ENCODE measurements at places on chromosomes 2 and 18. TPM values are rescaled to one million over a fixed set of nuclear protein-coding genes. Genes with fewer than 3 reads are reported as not detected.

DNA sequence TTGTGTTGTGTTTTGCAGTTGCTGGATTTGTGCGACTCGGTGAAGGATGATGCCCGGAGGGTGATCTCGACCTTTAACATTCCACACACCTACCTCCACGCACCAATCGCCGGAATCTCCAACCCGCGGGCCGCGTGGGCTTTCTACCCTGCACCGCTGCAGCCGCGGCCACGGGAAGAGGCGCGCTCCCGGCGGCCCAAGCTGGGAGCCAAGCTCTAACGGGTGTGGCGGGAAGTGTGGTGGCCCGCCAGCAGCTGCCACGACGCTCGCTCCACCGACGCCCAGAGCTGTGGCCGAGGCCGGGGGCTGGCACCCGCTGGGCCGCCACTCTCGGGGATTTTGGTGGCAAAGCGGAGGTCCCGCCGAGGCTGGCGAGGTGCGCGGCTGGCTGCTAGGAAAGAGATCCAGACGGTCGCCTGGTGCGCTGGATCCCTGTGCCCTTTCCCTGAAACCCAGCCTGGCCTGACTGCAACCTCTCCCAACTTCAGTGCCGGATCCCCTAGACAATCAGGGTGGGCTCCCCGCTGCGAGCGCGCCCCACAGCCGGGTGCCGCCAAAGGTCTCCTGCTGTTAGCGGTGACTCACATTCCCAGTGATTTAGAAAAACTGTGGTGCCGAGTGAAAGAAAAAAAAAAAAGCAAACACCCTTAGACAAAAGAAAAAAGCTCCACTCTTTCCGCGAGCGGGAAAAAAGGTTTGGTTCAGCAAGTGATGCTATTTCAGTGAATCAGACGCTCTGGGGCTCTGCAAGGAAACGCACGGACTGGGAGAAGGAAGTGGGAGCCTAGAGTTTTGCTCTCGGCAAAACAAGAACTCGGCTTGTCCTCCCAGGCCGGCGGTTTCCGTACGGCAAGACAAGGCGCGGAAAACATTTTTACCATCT is 2.9 kb upstream of the BCL2L11 start:
- DNase-seq: no peak

CTAGE1 gene
- total RNA-seq: not detected

NTSR2 gene
- not detected for total RNA-seq

DNA sequence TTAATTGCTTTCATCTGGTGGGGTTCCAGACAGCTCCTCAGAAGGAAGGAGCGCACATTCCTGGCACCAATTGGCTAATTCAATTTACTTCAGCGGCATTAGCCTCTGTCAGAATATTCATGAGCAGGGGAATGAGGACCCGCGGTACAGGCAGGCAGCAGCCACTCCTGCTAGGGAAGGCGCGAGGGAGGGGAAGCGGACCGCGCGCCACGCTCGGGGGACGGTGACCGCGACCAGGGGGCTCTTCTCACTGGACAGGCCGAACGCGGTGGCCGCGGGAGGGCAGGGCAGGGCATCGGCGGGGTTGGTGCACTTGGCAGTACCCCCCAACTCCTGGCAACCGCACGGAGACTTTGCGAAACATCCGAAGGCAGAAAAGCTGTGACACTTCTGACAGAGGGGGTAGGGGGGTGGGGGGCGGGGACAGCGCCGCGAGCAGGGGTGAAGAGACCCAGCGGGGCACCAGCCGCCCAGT is at the start of gene CDH20:
CDH20 (plus strand) TSS at position 160 of the 475 bp plus-strand sequence.
- DNase-seq: no peak

- no peak for DNase-seq
These were observed 447.3 kb downstream of the KCNJ3 start for GRCh38 chr2:155145758-155146229.

SCYGR5 gene
- total RNA-seq: not detected

KCNS3 gene
- not detected for total RNA-seq

- no peak for DNase-seq
These were observed 72.3 kb upstream of the CCDC68 start for GRCh38 chr18:55031576-55031975.

C2orf42 gene
- 24.3 TPM for total RNA-seq

- DNase-seq: no peak
These were observed 150.1 kb downstream of the ANTXR1 start for GRCh38 chr2:69163109-69163508.

AFF3 gene
- total RNA-seq: not detected

DNA sequence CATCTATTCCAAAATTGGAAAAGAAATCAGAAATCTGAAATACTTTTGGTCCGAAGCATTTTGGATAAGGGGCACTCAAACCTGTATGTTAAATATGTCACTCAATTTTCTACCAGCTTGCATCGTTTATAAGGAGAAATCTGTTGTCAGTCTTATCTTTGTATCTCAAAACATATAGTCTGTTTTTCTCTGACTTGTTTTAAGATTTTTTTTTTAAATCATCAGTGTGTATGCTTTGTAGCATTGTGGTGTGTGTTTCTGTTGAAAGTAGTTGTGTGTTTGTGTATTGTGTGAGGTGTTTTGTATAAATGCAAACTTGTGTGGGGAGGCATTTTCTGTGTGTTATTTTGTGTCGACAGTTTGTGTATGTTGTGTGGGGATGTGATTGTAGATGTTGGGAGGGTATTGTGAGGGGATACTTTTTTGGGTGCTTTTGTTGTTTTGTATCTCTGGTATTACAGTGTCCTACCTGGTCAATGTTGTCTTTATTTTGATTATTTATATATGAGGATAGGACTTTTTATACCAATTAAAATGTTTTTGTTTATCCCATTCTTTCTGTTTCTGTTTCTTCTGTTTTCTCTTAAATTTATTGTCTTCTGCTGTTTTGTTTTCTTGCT is 30.9 kb downstream of the SMCHD1 start:
- DNase-seq: no peak

CRACDL gene
- total RNA-seq: 0.22 TPM

ZNF396 gene
- total RNA-seq: 0.52 TPM

- DNase-seq: no peak
These were observed 33.0 kb downstream of the GPR75 start for GRCh38 chr2:53826587-53827397.

GRCh38 chr18:29560270-29560669 is 1383.3 kb upstream of the CDH2 start:
- DNase-seq: no peak

RNU2-63P gene
- total RNA-seq: 13.9 TPM

DNA sequence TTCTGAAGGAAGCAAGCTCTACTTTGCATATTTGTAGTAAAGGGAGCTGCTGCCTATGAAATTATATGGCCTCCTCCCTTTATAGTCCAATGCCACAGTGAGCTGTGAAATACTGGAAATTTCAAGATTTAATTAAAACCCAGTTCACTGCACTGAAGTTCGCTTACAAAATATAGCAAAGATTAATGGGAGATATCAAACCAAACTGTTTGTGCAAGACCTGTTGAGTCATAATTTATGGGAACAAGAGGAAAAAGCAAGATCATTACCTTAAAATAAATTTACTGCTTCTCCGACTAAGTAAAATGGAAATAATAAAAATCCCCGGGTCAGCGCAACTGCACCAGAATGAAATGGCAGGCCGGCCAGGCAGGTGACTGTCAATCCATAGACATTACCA is 215.5 kb upstream of the RAB6C start:
- no peak for DNase-seq

GRCh38 chr2:6771634-6772611 is 93.8 kb downstream of the CMPK2 start:
- DNase-seq: no peak

GRCh38 chr18:22591222-22591621 is 173.5 kb upstream of the CTAGE1 start:
- DNase-seq: no peak

DNA sequence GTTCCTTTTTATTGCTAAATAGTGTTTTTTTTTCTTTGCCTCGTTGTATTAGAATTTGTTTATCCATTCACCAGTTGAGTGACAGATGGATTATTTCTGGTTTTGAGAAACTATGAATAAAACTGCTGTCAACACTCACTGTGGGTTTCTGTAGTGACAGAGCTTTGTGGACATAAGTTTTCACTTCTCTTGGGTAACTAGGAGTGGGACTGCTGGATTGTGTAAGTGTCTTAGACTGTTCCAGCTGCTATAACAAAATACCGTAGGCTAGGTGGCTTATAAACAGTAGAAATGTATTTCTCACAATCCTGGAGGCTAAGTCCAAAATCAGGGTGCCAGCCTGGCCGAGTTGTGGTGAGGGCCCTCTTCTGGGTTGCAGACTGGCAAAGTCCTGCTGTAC is 71.9 kb downstream of the TNFRSF11A start:
- DNase-seq: no peak

SERPINB11 gene
- not detected for total RNA-seq

DNA sequence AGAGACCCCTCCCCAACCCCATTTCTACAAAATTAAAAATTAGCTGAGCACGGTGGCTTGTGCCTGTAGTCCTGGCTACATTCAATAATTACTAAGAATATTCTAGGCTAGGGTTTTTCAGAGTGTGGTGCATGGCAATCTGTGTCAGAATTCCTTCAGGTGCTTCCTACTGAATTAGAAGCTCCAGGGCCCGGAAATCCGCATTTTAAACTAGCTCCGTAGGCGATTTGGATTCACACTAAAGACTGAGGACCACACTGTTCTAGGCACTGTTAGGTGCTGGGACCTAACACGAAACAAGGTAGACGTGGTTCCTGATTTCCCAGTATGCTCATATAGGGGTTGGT is 628 bp upstream of the ZFAND2B start:
- no peak for DNase-seq

CUL3 gene
- 86.4 TPM for total RNA-seq

DNA sequence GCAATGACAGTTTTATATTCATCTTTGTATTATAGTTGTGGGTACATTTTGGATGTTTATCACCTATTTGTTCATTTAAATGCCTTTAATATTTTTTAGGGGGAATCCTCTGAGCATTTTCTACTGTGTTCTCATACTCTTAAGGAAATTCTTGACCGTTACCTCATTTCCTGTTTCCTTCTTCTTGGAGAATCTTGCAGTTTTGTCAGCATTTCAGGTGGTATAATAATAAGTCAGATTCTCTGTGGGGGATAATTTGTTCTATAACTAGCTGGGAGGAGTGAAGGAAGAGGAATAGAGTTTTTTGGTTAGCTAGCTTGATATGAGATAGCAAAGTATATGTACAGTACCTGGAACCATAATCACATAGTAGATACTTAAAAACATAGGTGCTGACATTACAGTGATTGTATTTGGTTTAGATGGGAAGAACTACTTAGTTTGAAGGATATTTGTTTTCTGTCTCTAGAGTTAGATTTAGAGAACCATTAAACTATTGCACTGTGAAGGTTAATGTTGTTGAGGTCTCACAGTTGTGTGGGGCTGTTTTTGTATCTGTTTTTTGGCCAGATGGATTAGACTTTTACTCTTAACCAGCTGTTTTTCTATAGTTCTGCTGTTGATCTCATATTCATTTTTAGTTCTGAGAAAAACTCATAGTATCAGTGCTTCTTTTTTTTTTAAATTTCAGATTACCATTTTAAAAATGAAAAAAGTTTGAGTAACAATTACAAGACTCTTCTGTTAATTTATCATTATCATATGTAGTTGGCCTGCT is 14.2 kb downstream of the MTX2 start:
- no peak for DNase-seq

DNA sequence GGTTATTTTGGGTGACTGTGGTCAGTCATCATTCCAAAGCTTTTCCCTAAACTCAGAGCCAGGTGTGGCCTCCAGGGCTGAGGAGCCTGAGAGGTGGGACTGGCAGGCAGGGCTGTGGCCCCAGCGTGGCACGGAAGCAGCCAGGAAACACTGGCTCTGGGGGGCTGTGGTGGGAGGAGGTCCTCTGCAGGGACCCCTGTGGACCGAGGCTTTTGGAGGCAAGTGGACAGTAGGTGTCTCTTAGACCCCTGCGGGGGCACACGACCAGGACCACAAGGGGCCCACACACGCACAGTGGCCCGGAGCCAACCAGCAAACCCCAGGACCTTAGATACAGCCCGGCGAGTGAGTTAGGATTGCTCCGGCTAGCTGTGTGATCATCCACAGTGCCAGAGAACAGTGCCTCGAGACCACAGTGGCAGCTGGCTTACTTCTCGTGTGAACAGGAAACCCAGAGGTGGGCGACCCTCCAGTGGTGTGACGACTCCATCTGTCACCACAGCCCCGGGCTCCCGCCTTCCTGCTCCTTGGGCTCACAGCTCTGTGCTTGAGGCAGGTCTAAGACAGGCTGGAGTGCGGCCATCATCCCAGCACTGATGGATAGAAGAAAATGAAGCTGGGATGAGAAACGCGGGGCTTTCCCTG is 1.6 kb upstream of the RTP5 start:
- peak; percentile 76 for DNase-seq

RNF181 gene
- 116 TPM for total RNA-seq

Data from natural killer cell treated with Interleukin-12 subunit alpha and Interleukin-12 subunit beta and Interleukin-15 and Interleukin-18, amount 100 ng/mL, for 72 hours (primary cell).